Right cardiac atrium (tissue), 5 donors: ENCODE measurements at places on chromosomes 1 and 21.

- DNase-seq: no peak
Observed at GRCh38 chr1:193339401-193339800, 153.0 kb upstream of the B3GALT2 start.

DNA sequence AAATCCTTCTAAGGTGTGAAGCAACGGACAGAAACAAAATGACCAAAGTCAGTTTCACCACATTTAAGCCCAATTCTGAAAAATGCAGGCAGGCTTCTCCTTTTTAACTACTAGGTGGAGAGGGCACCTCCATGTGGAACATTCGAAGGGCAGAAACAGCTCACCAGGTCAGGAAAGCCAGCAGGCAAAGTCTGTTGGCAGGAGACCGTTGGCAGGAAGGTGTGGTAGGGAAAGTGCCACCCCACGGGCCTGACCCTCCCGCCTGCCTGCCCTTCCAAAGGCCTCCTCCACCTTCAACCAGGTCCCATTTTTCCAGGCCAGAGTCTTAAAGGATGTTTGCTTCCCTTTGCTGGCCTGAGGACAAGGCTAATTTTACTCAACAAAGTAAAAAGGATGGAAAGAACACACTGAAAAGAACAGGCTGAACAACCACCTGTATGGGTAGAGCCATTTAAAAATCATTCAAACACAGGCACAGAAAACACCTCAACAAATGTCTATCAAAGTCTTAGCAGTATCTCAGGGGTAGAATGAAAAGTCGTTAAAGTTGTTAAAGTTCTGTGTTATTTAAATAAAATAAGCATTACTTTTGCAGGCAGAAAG lies 26.4 kb downstream of the CAPZB start:
- peak; percentile 31 for DNase-seq

DNA sequence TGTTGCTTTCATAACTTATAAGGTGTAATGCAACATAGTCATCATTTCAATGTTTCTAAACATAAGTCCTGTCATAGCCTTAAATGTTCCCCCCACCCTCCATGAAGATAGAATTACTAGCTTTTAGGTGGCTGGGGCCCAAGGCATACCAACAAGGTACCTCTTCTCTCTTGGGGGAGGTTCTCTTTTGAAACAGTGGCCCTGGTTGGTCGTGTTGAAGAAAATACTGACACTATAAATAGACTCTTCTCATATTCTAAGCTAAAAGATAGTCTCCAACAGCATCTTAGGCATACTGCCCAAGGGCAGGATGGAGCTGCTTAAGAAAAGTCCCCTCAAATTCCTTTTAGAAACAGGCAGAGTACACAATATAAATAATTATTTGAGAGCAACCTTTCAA lies 255.0 kb downstream of the FAF1 start:
- no peak for DNase-seq

GRCh38 chr1:207826557-207827487 lies 75.0 kb downstream of the CD46 start:
- DNase-seq: no peak

- peak; percentile 97 for DNase-seq
Observed at GRCh38 chr1:226083302-226084101, 21.0 kb downstream of the H3-3A start.

DNA sequence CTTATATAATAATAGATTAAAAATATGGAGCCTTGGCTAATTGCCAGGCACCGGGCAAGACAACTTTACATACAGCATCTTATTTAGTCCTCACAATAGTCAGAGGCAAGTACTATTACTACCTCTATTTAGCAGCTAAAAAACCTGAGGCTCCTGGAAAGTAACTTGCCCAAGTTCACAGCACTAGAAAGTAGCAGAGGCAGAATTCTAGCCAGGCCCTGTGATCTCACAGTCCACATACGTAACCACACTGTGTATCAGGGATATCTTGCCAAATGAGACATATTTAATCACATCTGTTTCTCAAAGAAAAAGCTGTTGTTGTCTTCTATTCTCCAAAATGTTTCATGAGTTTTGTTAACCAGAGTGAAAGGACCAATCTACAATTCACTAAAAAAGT lies 378.5 kb downstream of the PLPP3 start:
- DNase-seq: no peak

DNA sequence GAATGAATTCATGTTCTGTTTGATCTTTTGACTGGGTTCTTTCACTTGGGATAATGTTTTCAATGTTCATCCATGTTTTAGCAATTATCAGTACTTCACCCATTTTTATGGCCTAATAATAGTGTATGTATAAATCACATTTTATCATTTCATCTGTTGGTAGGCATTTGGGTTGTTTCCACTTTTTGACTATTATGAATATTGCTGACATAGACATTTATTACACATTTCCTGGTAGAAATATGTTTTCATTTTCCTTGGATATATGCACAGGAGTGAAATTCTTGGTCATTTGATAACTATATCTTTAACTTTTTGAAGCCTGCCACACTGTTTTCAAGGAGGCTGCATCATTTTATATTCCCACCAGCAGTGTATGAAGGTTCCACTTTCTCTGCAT lies 79.8 kb downstream of the AXDND1 start:
- DNase-seq: no peak

DNA sequence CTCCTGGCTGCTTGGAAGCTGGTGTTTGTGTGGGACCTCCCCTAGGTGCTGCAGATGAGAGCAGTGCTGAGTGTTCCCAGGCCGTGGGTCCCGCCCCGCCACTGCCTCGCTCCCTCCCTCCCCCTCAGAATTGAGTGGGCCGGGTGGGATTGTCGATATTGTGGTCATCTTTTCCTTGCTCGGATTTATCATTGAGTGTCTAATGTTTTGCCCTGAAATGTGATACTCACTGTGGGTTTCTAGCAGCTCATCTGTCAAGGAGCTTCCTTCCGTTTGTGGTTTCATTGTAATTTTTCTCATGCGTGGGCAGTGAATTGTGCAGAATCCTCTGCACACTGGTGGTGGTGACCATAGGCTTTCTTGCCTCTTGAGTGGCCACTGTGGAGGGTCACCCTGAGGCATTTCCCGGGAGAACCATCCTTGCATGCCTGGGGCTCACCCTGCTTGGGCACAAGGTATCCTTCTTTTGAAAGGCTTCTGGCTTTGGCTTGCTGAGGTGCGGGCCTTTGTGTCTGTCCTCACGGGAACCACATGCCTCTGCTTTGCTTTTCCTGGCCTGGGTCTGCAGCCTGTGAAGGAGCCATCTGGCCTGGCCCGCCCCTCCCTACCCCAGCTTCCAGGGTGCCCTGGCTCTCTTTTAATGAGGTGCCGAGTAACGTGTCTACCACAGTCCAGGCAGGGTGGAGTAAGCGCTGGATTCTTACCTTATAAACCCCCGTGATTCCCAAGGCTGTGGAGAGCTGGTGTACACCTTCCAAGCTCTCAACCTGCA lies 25.6 kb downstream of the SLX9 start:
- DNase-seq: peak; percentile 7

DNA sequence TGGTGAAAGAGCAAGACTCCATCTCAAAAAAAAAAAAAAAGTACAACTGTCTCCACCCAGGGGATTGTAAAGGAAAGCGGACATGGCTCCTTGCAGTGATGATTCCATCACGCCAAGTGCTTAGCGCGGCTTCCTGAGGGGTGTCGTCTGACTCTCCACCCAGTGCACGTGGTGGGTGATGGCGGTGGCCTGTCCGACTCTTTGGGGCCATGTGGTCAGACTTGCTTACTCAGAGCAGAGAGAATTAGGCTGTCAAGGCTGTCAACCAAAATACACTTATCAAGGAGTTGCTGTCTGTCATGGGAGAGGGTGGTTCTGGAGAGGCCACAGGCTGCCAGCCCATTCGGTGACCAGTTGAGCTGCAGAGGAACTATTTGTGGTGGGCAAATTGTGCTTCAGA lies 49.4 kb downstream of the PTPRF start:
- DNase-seq: no peak

- no peak for DNase-seq
Observed at GRCh38 chr1:84379917-84380180, 18.4 kb upstream of the DNASE2B start.

- no peak for DNase-seq
Observed at GRCh38 chr1:58789996-58790660, 6.3 kb upstream of the JUN start.

GRCh38 chr1:109959974-109960744 lies 24.4 kb upstream of the AHCYL1 start:
- DNase-seq: no peak

- no peak for DNase-seq
Observed at GRCh38 chr1:24027838-24028468, 47.8 kb upstream of the SRSF10 start.

DNA sequence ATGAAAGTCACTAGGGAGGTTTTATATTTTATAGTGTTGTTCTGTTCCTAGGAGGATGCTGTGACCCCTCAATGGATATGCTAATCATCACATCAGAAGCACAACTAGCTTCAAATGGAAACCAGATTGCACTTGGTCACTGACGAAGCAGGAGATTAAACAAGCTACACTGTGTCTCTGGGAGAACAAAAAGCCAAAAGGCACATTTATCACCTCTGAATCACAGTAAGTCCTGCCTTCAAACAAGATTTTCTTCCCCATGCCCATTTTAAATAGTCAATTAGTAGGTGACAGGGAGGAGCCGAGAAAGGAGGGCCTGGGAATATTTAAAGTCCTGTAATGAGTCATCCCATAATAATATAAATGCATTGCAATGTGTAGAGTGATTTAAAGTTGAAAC lies 38.1 kb downstream of the RGS2 start:
- DNase-seq: no peak

DNA sequence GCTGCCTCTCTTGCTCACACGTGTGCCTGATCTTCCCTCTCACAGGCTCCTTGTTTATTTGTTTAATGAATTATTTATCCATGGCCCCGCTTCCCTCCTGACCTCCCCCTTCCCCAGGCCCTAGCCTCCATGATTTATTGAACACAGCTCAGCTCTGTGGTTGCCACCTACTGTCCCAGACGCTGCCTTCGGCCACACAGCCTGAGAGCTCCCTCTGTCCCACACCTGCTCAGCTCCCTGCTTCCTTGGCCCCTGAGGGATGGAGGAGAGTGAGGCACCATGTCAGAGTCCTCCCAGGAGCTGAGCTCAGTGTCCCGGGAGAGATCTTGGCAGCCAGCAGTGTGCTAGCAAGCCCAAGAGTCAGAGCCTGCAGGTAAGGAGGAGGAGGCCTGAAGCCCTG lies 3.1 kb upstream of the EFNA3 start:
- no peak for DNase-seq

- DNase-seq: no peak
Observed at GRCh38 chr1:28865997-28866650, 48.2 kb upstream of the EPB41 start.

GRCh38 chr1:109293026-109293425 lies 10.1 kb upstream of the PSRC1 start:
- DNase-seq: no peak

GRCh38 chr1:228143480-228144192 lies 3.6 kb downstream of the GUK1 start:
- no peak for DNase-seq

GRCh38 chr1:245996811-245997210 lies 510.3 kb downstream of the SMYD3 start:
- DNase-seq: no peak

DNA sequence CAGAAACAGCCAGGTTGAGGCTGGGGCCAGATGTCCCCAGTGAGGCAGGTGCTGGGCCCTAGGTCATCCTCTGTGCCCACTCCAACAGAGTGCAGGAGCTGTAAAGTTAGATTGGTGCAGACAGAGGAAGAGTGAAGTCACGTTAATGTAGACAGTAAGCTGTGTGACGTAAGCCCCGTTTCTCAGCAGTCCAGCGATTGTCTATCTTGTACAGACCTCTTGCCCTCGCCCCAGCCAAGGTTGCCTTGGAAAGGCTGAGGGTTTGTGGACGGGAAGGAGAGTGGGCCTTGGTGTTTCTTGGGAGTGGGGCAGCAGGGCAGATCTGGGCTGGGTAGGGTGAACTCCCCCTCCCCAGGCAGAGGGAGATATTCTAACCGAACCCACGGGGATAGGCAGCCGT lies 13.5 kb downstream of the FAAH start:
- no peak for DNase-seq

GRCh38 chr1:214192825-214193643 lies 87.9 kb upstream of the SMYD2 start:
- no peak for DNase-seq

- DNase-seq: peak; percentile 37
Observed at GRCh38 chr21:44517175-44517899, 22.7 kb downstream of the KRTAP10-1 start.

GRCh38 chr1:39048745-39049370 lies 22.7 kb downstream of the NDUFS5 start:
- no peak for DNase-seq

DNA sequence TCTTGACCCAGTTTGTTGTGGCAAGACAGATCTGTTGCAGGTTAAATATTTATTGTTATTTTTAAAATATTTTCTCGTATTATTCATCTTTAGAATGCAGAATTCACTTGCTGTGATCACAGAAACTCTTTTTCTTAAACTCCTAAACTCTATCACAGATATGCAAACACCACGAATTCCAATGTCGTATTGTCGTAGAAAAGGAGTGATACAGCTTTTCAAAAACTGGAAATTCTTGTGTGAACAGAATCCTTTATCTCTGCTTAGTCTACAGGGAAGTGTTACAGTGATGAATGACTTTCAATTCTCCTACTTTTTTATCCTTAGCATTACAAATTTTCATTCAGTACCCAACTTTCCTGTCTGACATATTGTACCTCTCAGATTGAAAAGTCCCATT lies 1329.5 kb upstream of the B3GALT2 start:
- no peak for DNase-seq

GRCh38 chr1:209504571-209504970 lies 78.9 kb upstream of the CAMK1G start:
- no peak for DNase-seq

GRCh38 chr1:48254254-48254653 lies 31.7 kb downstream of the SLC5A9 start:
- no peak for DNase-seq

GRCh38 chr1:153805886-153806719 lies 30.9 kb downstream of the SLC27A3 start:
- no peak for DNase-seq

DNA sequence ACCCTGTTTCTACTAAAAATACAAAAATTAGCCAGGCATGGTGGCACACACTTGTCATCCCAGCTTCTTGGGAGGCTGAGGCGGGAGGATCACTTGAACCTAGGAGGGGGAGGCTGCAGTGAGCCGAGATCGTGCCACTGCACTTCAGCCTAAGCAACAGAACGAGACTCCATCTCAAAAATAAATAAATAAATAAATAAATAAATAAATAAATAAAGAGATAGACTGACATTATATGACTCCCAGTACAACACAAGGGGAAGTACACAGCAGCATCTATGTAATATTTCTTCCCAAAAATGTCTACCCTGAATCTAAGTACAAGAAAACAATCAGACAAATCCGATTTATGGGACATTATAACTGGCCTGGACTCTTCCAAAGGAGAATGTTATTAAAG lies 35.1 kb downstream of the LUZP1 start:
- no peak for DNase-seq
